ENCODE measurements at places on chromosomes 1 and 21.

- DNase-seq = no peak
These were observed 120.8 kb downstream of the GREM2 start for GRCh38 chr1:240491156-240491555.

GRCh38 chr1:34784751-34785221, 3.8 kb downstream of the GJB3 start:
- DNase-seq = no peak

GRCh38 chr1:36729716-36730510, 247.2 kb upstream of the CSF3R start:
- DNase-seq = no peak

- DNase-seq = no peak
These were observed 6.2 kb downstream of the SMPDL3B start for GRCh38 chr1:27940870-27941560.

DNA sequence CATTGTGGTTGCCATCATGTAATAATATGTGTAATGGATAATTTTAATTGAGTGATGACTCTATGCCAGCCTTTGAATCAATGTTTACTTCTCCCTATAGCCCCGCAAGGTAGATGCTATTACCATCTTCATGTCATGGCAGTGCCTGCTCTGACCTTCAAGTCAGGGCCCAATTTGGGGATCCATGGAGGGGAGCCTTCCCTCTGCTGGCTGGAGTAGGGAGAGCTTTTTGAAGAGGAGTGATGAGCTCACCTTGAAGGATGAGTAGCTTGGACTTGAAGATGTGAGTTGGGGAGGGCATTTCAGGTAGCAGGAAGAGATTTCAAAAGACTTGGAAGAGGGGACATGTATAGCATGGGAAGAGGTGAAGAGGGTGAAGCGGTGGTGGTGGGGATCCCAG, 189.2 kb downstream of the FOXD2 start:
- DNase-seq = no peak

DNA sequence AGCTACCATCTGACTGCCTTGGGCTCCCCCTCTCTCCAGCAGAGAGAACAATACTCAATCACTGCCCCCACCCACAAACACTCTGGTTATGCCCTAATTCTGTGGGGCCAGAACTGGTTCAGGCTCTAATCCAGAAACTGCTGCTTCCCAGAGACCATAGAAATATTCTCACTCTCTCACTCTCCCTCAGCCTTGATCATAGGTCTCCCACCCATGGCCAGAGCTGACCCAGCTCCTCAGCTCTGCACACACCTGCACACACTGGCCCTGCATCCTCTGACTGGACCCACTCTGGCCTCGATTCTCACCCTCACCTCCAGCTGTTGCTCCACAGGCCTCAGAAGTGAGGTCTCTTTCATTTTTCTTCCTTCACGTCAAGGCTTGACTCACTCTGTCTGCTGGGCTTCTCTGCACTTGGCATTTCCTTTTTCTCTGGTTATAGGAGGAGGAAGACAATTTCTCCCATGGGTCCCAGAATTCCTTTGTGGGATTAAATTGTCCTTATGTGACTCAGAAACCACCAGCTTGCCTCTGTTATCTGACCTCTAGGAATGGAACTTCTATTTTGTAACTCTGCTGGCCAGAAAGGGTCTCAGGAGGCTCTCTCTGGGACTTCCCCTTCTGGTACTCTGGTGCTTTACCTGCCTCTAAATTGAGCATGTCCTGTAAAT, 15.6 kb upstream of the ZMYM6 start:
- no peak for DNase-seq

All from activated CD8-positive, alpha-beta memory T cell treated with anti-CD3 and anti-CD28 coated beads for 1 hour (primary cell).